Aorta (tissue), 5 donors: ENCODE measurements at places on chromosomes 2 and 18. TPM values are rescaled to one million over a fixed set of nuclear protein-coding genes. Genes with fewer than 3 reads are reported as not detected.

DNA sequence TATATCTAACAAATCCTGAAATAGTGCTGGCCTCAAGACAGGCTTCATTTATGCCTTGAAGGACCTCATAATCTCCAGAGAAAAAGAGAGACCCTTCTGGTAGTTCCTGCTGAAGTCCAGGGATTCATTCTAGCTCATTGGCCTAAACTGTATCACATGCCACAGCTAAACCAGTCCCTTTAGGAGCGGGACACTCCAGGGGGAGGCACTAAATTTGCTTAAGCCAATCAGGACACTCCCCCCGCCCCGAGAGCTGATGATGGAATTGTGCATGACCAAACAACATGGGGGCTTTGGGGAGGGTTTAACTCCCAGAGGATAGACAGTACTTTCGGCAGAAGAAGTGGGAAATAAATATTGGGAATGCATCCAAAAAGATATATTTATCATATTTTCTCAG, 36.4 kb upstream of the CXCR4 start:
- H3K36me3 ChIP-seq, result no peaks in the 10 kb centered on the region
- H3K4me3 ChIP-seq, result no peak overlapping the region
- no peak for DNase-seq
- H3K4me1 ChIP-seq, result no peaks in the 10 kb centered on the region
- no peaks in the 10 kb centered on the region for H3K27me3 ChIP-seq
- no peak overlapping the region for H3K27ac ChIP-seq

DNA sequence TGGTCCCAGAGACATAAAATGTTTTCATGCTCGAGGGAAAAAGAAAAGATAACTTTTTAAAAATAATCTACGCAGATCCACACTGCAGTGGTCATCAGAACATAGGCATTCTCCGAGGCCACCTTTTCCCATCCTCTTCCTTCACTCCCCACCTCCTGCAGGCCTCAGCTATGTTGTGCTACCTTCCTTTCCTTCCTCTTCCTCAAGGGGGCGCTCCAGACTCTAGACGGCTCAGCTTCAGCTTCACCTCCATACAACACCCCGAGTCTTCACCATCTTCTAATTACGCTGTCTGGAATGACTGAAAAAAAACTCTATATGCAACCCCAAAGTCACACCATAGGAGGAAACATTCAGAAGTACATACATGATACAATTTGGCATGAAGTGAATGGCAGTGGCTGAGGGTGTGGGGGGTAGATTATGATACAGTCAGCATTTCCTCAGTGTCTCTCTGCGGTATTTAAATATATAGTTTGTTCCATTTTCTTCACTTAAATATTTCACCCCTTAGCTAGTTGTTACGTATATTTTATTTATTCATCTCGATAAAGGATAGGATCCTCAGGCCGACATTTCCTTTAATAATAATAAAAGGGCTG, 583.6 kb downstream of the IRS1 start:
- no peak overlapping the region for H3K27ac ChIP-seq
- no peaks in the 10 kb centered on the region for H3K36me3 ChIP-seq

GRCh38 chr18:61892683-61893308, at the start of gene RNF152:
Gene RNF152 (minus strand): TSS chr18:61893007. CDS start chr18:61816463, 76,544 bp downstream.
- H3K27me3 ChIP-seq, result no peaks in the 10 kb centered on the region
- H3K27ac ChIP-seq, result peak within 1 kb of the TSS; percentile 5
- peak; percentile 49 for DNase-seq
- H3K4me3 ChIP-seq, result peak within 1 kb of the TSS; percentile 94

DNA sequence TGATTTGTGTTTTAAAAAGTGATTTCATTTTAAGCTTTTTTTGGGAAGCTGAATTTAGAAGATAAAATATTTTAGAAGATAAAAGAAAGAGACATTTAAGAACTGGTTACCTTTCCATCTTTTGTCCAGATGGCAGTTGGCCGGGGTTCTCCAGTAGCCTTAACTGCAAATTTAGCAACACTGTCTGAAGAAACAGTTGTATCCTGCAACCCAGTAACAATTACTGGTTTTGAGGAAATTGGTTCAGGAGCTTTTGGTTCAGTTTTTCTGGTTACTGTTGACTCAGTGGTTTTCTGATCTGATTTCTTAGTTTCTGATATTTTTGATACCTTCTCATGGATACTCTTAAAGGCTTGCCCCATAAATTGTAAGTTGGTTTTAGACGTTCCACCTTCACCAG, 49.9 kb downstream of the PLEKHA3 start:
- no peak overlapping the region for H3K27ac ChIP-seq
- no peaks in the 10 kb centered on the region for H3K4me1 ChIP-seq
- no peaks in the 10 kb centered on the region for H3K27me3 ChIP-seq
- H3K4me3 ChIP-seq, result no peak overlapping the region
- H3K36me3 ChIP-seq, result no peaks in the 10 kb centered on the region

GRCh38 chr2:97730245-97730644, 16.9 kb downstream of the ZAP70 start:
- H3K36me3 ChIP-seq, result no peaks in the 10 kb centered on the region
- no peak overlapping the region for H3K4me3 ChIP-seq
- no peaks in the 10 kb centered on the region for H3K27me3 ChIP-seq
- DNase-seq, result no peak
- H3K4me1 ChIP-seq, result no peaks in the 10 kb centered on the region

DNA sequence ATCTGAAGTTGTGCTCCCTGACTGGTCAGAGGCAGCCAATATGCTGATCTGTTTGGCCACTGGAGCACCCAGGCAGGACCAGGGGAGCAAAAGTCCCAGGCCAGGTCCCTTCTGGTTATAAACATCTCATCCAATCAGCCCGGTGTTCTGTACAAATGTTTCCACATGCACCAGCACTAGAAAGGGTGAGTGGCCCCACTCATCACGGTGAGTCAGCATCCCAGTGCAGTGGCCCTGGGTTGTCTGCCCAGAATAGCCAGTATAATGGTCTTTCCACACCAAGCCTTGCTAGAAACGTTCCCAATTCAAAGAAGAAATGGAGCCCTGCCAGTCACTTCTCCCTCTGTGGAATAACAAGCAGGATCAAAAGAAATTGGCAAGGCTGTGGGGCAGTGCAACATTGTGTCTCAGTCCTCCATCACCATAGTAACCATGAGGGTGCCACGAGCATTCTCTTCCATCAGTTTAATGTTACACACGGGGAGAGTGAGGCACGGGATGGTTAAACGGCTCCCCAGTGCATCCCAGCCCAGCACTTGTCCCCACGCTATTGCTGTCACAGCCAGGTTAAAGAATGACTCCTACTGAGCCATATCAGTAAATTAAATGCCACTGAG, 174.9 kb downstream of the SEPTIN10 start:
- H3K4me1 ChIP-seq, result no peaks in the 10 kb centered on the region
- no peak overlapping the region for H3K4me3 ChIP-seq
- DNase-seq, result peak; percentile 83

The CXXC1 gene
- total RNA-seq, result 54.3 TPM

DNA sequence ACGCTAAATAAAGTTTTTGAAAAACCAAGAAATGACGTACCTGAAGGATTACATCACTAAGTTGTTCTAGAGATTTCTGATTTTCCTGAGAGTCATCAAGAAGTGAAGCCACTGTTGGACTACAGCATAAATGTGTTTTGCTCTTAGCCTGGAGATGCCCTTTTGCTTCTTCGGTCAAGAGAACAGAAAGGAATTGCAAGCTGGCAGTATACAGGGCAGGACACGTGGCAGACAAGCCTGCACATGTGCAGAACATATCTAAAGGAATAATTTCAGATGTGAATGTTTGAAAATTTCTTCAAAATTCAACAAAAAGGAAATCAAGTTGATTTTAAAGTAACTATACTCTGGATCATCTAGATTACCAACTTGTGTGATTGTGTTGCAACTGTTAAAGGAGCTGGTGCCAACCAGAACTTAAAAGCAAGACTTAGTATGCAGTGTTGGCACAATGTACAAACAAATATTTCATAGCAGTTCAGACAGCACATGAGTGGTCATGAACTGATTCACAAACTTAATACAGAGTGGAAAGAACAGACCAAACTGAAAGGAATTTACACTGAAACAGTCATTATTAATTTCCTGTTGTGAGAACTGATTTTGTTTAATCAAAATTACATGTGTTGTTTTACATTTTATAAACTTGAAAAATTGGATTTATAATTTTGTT, 100.4 kb upstream of the CD226 start:
- H3K36me3 ChIP-seq, result no peaks in the 10 kb centered on the region
- no peak overlapping the region for H3K4me3 ChIP-seq
- H3K4me1 ChIP-seq, result peaks cover 11% of the 10 kb centered on the region
- H3K27ac ChIP-seq, result no peak overlapping the region
- no peaks in the 10 kb centered on the region for H3K27me3 ChIP-seq

The SP100 gene
- 171 TPM for total RNA-seq

DNA sequence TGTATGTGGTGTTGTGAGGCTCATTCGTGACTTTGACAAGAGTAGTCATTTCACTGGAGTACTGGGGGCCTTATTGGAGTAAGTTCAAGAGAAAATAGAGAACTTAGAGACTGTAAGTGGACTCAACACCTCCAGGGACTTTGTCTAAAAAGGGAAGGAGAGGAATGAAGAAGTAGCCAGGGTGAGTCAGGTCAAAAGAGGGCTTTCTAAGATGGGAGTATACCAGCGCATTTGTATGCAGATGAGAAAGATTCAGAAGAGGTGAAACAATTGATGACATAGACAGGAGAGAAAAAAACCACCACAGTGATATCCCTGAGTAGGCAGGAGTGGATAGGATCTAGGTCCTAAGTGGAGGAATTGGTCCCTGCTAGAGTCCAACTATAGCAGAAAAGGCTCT, 246.8 kb downstream of the IKZF2 start:
- no peak overlapping the region for H3K27ac ChIP-seq
- H3K36me3 ChIP-seq, result no peaks in the 10 kb centered on the region
- no peak overlapping the region for H3K4me3 ChIP-seq
- peaks cover 3% of the 10 kb centered on the region for H3K4me1 ChIP-seq
- no peaks in the 10 kb centered on the region for H3K27me3 ChIP-seq
